Fibroblast of skin of right quadriceps (primary cell): ENCODE measurements at places on chromosomes 1 and 21.
A peak's percentile ranks its signal among the peaks of the same experiment; 100 is the strongest.

DNA sequence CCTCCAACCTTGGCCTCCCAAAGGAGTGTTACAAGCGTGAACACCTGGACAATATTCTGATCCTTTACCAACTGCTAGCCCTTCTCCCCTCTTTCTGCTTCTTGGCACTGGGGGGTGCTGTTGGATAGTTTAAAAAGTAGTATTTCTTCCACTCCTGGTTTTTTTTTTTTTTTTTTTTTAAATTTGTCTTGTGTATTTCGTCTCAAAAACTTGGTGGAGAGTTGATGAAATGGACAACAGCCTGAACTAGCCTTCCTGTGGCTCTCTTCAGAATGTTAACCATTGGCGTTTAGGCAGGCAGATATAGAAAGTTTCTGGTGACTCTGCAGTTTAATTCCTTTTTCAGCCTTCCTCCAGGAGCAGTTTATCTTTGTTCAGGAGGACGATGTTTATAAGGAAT is 69.7 kb upstream of the USP24 start:
- peak; percentile 62 for DNase-seq

- peak; percentile 39 for DNase-seq
Observed at GRCh38 chr1:43358121-43358745, 548 bp upstream of the CDC20 start.

- no peak for DNase-seq
Observed at GRCh38 chr1:219076326-219076937, 97.2 kb upstream of the LYPLAL1 start.

DNA sequence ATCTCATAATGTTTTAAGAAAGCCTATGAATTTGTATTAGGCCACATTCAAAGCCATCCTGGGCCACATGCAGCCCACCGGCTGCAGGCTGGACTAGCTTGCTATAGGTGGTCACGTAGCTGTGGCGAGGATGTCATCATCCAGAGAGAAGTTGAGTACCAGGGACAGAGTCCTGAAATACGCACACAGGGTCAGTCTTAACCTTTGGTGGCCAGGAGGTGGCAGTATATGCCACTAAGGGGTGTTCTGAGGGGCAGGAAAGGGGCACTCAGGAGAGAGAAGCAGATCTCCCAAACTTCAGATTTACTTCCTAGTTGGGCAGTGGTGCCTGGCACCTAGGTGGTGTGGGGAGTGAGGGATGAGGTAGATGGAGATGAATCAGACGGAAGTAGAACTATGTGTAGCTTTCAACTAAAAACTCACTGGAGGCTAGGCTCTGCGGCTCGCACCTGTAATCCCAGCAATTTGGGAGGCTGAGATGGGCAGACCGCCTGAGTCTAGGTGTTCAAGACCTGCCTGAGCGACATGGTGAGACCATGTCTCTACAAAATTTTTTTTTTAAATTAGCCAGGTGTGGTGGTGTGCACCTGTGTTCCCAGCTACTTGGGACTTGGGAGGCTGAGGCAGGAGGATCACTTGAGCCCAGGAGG is 16.3 kb upstream of the CDK18 start:
- peak; percentile 48 for DNase-seq

- DNase-seq, result no peak
Observed at GRCh38 chr1:15886611-15887167, 39.2 kb downstream of the SPEN start.

DNA sequence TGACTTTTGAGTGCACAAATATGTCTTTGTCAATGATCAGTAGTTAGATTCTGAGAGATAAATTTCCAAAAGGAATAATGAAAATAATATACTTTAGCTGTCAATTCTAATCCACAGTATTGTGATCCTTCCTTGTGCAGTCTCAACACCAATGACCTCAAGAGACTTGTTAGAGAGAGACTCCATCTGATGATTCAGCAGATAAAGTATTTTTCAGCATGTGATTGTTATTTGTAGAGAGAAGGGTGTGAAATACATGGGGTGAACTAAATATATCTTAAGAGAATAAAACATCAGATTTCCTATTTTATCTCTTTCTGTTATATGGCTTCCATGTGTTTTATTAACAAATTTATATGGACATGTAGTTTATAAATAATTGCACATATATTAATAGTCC is 5.9 kb upstream of the ZNF124 start:
- no peak for DNase-seq

- no peak for DNase-seq
Observed at GRCh38 chr1:205339197-205339702, 17.5 kb downstream of the KLHDC8A start.

- DNase-seq, result peak; percentile 17
Observed at GRCh38 chr1:219179293-219179692, 5.6 kb downstream of the LYPLAL1 start.

DNA sequence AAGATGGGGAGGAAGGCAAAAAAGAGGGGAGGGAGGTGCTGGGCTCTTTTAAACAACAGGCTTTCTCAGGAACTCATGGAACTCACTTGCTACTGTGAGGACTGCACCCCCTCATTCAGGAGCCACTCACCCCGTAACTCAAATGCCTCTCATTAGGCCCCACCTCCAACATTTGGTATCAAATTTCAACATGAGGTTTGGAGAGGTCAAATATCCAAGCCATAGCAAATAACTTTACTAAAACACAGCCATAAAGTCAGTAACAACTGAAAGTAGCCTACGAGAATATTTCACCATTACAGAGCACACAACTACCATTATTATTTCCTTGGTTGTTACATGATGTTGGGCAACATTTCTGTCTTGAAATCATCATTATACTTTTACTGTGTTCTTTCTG is 13.1 kb upstream of the DMRTB1 start:
- DNase-seq, result no peak

DNA sequence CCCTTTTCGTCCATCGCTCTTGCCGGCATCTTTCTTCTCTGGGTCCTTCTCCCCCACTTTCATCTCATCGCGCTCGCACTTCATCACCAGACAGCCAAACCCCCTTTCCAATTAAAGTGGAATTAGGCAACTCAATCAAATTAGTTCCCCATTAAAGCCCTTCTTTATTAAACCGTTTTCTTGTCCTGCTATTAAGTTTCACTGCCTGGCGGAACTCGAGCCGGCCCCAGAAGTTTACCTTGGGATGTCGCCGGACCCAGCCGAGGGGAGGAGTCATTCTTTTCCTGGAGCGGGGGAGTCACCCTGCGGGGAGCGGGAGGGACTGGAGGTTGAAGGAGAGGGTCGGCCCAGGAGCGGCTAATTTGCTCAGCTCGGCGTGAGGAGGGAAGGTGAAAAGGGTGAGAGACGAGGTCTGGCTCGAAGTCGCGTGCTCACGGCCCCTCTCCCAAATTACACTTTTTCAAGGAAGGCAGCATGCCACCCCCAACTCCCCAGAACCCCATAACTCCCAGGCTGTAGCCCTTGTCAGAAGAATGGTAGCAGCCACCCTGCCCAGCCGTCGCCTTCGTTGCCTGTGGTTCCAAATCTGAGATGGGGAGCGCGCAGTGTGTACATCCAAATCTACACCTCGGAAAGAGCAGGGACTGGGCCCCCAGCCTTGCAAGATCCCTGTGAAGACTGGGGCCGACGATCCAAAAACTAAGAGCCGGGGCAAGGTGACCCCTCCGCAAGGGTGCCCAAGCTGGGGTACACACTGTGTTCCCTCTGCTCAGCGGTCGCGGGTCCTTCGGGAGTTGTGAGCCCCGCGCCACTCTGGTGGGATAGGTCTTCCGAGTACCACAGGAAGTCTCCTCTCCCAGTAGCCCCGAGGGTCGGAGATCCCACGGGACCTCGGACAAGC is 6.4 kb downstream of the DMRTA2 start:
- DNase-seq, result no peak

DNA sequence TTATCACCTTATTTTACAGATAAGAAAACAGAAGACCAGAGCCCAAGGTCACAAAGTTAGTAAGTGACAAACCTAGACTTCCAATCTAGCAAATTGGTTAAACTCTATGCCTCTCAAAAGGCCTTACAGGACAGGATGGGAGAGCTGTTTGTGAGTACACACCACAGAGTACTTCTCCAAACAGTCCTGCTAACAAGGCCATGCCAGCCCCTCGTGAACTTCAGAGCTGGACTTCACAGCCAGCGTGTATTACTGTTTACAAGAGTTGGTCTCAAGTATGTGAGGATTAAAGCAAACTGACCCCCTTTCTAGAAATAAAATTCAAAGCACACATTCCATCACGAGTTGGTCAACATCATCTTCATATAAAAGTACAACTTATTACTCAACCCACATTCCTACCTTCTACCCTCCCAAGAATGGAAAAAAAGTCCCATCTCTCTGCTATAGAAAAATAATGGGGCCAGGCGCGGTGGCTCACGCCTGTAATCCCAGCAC is 19.8 kb upstream of the UBR4 start:
- DNase-seq, result no peak

DNA sequence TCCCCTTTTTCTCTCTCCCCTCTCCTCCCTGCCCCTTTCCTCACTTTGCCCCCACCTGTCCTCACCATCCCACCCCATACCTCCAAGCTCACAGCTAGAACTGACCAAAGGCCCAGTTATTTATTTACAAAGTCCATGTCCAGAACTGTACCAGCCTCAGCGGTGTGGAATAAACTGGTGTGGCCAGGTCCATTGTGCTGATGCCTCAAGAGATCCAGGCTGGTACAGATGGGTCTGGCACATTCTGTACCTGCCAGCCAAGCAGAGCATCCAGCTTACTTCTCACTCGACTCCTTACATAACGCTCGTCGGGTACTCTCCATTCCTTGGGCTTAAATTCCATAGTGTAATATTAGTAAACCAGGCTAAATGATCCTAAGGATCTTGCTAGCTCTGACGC is 11.8 kb downstream of the PDZK1IP1 start:
- DNase-seq, result no peak

- no peak for DNase-seq
Observed at GRCh38 chr1:18239671-18240070, 132.1 kb downstream of the IGSF21 start.

DNA sequence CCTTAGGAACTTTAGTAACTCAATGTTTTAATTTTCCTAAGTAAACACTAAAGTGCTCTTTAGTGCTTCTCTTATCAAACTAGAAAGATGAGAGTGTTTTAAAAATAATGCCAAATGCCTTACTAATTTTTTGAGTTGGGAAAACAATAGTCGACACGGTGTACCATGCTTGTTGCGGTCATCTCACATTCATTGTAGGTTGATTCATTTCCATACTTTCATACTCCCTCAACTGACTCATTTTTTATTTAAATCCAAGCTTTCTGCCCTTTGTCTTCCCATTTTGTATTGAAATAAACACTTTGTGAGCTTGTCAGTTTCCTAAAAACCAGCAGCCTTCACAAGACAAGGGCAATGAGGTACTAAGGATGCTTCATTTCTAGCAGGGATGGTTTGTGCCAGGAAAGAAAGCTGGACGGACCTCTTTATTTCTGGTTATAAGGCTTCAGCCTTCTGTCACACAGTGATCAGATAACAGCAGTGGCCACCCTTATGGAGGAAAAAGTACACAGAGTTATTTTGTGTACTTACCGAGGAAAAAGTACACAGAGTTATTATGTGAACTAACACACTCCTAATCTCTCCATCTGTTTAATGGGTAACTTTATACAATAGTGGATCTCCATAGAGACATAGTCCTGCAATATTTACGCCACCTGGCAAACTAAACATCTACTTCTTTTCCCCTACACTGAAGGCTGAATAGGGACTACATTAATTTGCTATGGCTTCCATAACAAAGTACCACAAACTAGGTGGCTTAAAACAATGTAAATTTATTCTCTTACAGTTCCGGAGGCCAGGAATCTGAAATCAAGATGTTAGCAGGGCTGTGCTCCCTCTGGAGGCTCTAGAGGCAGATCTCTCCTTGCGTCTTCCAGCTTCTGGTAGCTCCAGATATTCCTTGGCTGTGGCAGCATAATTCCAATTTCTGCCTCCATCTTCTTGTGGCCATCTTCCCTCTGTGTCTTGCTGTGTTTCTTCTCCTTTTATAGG is 13.0 kb upstream of the CCDC190 start:
- DNase-seq, result peak; percentile 39

GRCh38 chr1:176826265-176826664 is 338.2 kb downstream of the ASTN1 start:
- peak; percentile 18 for DNase-seq

GRCh38 chr1:167685844-167686243 is 35.9 kb upstream of the MPZL1 start:
- DNase-seq, result no peak

GRCh38 chr21:43905726-43906455 is 40.9 kb downstream of the AGPAT3 start:
- DNase-seq, result no peak

DNA sequence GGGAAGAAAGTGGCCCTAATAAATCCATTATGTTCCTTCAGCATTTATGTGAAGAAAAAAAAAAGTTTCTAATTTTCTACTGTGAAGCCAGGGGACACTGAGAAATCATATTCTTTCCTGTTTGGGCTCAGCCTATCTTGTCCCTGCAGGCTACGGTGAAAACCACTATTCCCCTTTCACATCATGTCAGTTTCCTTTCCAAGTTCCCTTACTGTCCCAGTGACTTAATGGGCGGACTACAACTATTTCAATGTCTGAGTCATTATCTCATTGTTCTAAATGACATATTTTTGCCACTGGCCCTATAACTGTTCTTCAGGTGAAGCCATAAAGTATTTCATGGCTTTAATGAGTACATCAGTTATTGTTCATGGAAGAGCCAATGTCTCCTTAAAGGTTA is 71.3 kb upstream of the BEND5 start:
- DNase-seq, result no peak

DNA sequence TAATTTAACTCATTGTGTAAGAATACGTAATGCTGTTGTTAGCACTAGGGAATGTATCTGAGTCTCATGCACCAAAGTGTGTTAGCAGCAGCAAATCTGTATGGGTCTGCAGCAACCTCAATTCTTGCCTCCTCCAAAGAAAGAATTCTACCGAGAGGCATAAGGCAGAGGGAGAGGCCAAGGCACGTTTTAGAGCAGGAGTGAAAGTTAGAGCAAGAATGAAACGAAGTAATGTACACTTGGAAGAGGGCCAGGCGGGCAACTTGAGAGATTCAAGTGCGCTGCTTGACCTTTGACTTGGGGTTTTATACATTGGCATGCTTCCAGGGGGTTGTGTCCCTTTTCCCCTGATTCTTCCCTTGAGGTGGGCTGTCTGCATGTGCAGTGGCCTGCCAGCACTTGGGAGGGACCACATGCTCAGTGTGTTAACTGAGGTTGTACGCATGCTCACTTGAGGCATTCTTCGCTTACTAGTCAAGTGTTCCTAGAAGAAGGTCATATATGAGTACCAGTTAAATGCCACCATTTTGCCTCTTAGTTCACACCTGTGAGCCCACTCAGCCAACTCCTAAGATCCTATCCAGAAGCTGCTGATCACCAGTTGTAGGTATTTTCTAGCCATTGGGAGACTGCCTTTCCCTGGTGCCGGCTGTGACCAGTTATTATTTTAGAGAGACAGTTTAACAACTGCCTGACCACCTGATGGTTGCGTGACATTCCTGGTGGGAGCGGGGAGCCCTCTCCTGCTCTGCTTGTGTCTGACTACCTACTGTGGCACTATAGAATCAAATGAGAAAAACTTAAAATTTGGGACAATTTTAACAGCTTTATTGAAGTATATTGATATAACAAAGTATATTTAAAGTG is 2.7 kb upstream of the CNN3 start:
- DNase-seq, result no peak

- DNase-seq, result peak; percentile 55
Observed at GRCh38 chr1:170200621-170201397, 55.0 kb downstream of the NTMT2 start.
